ENCODE measurements at places on chromosomes 4 and X.

- no peak for DNase-seq
Measured at GRCh38 chr4:109589119-109589518, 29.1 kb downstream of the MCUB start.

- no peak for DNase-seq
Measured at GRCh38 chr4:81447566-81448229, 24.0 kb downstream of the RASGEF1B start.

DNA sequence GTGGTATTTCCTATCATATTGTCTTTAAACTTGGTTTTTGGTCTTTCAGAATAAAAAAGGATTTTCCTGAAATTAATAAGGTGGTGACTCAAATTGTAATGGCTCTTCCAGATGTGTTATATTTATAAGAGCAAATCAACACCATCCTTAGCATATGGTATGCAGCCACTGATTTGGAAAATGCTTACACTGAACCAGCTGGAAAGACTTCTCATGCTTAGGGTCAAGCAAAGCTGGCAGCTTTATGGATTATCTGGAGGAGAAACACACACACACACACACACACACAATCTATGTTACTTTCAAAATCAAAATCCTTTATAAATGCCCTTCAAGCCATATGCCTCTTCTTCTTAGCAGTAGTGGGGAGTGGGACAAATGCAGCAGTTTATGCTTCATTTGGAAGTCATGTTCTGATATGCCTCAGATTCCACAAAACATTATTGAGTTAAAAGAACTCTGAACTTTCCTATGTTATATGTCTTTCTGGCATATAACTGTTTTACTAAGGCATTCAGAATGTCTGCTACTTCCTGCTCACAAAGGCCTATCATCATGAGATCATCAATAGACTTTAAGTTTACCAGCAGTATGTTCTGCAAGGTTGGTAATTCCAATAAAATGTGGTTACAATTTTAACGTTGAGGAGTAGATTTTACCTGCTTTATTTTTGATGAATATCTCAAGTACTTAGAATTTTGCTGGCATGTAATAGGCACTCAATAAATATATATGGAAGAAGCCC, 72.9 kb upstream of the PRDM5 start:
- no peak for DNase-seq

- DNase-seq: no peak
Measured at GRCh38 chr4:1463927-1464540, 57.8 kb upstream of the NKX1-1 start.

DNA sequence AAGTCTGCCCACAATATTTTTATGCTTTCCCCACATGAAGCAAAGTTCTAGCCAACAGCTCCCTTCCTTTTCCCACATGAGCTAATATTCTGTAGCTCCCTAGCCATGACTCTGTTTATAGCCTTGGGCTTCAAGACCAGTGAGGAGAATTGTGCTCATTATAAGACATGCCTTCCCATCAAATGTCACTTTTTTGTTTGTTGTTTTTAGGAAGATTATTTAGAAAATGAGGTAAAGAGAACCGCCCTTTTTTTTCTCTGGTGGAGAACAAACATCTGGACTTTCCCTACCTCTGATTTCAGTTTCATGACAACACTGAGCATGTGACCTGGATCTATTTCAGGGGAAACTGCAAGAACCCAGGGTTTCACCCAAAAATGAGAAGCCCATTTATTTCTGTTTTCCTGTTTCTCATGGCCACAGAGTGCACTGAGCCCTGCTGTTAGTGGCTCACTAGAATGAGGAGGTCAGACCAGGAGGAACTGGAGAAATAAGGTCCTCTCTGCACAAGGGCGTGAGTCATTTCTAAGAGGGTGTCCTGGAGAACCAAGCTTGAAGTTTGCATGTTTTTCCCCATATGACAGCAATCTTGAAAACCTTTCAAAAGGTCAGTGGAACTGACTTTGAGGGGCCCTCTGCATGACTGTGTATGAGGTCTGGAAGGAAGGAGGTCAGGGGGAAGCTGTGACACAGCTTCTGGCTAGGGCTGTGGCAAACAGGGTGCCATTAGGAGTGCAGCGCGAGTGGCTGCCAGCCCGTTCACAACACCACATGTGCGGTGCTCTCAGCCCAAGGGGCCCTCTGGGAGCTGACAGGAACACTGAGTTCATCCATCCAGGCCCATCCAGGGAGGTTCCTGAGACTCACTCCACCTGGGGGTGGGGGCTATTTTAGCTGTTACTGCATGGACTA, 55.2 kb downstream of the CHST7 start:
- DNase-seq: no peak

- DNase-seq: no peak
Measured at GRCh38 chr4:41215155-41215554, 813 bp upstream of the APBB2 start.

- DNase-seq: no peak
Measured at GRCh38 chr4:14149176-14150053, 521.9 kb upstream of the BOD1L1 start.

- DNase-seq: no peak
Measured at GRCh38 chr4:135354876-135355275, 1153.3 kb upstream of the PABPC4L start.

DNA sequence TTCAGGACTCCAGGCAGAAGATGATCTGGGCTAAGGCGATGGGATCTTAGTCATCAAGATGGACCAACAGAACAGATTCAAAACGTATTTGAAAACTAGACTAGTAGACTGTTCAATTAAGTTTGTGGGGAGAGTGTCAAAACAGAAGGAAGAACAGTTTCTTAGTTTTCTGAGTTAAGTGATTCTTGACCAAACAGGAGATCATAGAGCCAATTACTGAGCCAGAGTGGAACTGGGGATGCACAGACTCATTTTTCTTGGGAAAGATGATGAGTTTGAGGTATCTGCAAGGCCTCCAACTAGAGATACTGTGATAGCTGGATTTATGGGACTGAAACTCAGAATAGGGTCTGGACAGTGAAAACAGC, 119.5 kb downstream of the REELD1 start:
- no peak for DNase-seq

- no peak for DNase-seq
Measured at GRCh38 chrX:14673764-14674163, 144.4 kb downstream of the GLRA2 start.

- no peak for DNase-seq
Measured at GRCh38 chrX:120839491-120839890, 36.2 kb downstream of the CT47B1 start.

DNA sequence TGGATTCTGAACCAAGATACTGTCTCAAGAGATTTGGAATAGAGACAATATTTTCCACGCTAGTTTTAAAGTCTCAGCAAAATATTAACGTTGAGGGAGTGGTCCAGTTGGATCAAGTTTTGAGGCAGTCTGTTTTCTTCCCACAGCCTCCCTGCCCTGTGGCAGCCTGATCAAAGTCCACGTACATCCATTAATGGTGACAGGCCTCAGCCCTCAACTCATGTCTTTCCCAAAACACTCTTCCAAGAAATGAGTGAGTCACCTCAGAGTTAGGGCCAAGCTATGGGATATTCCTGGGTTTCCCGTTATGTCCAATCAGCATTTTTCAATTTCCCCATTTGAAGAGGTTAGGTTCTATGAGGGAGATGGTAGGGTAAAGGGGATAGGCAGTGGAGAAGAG, 28.5 kb downstream of the EGFL6 start:
- DNase-seq: no peak

GRCh38 chr4:20711335-20711734, 11.1 kb downstream of the PACRGL start:
- DNase-seq: no peak

DNA sequence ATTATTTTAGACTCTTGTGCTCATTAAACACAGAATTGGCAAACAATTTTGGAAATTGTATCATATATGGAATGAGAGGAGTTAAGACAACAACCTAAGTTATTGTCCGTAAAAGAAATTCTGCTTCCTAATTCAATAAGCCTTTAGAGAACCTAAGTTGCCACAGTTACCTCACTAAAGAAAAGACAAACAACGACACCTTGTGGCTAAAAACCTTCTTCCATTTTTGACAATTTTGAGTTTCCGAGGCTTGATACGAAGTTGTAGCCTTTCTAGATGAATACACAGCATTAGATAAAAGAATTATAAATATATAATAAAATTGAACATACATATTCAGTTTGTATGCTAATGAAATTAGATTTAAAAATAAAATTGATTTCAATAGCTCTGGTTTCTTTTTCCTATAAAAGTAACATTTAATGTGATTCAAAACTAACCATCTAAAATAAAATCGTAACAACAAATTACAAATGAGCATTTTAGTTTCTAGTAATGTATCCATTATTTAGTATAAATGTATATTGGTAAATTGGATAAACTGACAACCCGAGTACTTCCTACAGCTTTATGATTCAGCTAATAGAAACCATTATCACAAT, 275.1 kb downstream of the GPM6A start:
- no peak for DNase-seq

DNA sequence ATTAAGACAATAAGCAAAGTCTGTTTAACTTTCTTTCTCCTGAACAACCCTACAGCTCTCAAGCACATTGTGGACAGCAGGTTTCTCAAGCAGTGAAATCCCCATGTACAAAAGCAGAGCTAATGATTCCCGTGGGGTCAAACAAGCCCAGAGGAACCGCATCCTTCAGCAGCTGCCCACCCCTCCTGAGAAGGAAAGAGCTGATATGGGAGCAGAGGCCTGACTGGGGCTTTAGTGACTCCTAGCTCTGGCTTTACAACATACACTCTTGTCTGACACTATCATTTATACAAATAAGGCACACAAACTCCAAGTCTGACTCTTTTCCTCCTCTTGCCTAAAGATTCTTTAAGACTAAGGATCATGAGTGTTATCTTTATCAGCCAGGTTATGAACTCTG, 32.8 kb downstream of the HDAC8 start:
- DNase-seq: no peak

DNA sequence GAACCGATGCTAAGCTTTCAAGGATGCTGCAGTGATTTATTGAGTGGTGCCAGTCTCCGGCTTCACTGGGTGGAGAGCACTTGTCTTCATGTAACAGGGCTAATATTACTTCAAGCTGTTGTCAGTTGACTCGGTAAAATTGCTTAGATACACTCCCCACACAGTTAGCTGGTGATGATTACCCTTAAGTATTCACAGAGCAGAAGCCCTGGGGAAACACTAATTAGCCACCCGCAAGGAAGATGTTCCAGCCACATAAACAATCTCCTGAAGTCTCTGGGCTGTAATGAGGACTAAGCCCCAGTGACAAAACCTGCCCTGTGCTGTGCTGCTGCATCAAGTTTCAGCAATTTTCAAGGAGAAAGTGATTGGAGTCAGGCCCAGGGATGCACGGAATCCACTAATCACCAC, 37.3 kb upstream of the GK2 start:
- DNase-seq: no peak

DNA sequence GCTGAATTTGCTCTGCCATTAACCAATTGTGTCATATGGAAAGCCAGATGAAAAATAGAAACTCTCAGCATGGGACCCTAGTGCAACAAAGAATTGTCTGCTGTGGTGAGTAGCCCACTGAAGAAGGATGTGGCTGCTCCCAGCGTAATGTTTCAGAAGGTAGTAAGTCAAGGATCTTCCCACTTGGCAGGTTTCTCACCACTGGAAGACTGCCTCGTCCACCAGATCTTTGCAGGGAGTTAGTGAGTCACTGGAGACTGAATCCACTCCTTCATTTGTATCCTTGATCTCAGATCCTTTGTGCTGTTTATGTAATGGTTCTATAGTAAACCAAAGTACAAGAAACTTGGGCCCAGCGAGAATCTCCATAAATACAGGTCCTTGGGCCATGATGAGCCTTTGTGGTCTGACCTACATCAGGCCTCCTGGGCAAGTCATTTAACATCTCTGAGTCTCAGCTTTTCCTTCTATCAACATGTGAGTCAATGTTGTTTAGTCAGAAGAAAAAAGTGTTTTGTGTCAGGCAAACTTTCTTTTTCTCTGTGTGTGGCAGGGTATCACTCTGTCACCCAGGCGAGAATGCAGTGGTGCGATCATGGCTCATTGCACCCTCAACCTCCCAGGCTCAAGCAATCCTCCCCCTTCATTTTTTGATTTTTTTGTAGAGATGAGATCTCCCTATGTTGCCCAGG, 78.0 kb upstream of the CCDC160 start:
- no peak for DNase-seq

DNA sequence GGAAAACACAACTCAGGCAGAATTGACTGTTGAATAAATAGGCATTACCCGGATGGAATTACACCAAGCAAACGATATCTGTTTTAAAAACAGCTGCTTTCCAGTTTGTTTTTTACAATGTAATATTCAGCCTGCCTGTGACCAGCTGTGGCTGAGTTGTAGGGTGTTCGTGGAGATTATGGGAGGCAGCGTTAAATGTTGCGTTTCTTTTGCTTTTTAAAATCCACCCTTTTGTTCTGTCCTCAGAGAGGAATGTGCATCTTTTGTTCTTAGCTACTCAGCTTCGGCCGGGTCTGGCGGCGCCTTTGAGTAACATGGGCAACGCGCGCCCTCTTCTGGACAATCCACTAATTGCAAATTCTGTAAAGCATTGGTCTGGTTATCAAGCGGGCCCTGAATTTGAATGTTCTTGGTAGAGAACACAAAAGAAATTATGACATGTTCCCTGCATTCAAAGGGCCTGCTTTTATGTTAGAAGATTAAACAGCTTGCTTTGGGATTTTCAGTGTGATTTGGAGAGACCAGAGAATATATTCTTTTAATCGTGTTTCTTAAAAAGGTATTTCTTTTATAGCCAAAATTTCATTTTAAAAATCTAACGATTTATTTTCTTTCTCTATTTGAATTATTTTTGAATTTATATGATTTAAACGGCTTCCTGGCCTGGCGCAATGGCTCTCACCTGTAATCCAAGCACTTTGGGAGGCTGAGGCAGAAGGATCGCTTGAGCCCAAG, 76.3 kb upstream of the TRIM2 start:
- DNase-seq: peak; percentile 86

DNA sequence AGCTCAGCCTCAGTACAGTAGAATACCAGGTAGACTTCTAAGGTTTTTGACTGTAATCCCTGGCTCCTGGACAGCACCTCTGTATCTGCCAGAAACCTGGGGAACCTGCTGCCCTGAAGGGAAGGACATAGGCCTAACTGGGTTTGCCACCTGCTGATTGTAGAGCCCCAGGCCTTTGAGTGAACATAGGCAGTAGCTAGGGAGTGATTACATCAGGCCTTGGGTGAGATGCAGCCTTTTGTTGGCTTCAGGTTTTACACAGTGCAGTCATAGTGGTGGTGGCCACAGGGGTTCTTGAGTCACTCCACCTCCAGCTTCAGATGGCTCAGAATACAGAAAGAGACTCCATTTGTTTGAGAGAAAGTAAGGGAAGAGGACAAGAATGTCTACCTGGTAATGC, 19.3 kb downstream of the IQCM start:
- DNase-seq: no peak

DNA sequence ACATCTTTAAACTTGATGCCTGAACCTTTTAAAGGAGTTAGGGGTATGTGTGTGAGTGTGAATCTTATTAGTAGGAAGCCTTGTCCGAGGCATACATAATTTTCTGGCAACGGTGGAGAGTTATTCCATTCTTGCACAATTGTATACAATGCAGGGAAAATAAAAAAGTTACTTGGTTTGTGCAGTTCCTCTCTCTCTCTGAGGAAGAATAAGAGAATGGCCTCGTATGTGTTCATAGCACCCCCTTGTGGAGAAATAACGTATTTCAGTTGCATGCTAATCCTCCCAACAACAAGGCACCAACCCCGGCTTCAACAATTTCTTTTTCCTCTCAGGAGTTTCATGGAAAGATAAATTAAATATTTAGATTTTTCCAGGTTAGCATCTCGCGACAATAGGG, 33.7 kb upstream of the FGF13 start:
- DNase-seq: no peak

GRCh38 chrX:65508851-65509250, 25.7 kb downstream of the LAS1L start:
- no peak for DNase-seq

GRCh38 chr4:146649232-146649631, 10.5 kb downstream of the POU4F2 start:
- DNase-seq: no peak

GRCh38 chrX:12975670-12975965, 708 bp downstream of the TMSB4X start:
- DNase-seq: no peak
